ENCODE measurements at places on chromosomes 4 and X.

DNA sequence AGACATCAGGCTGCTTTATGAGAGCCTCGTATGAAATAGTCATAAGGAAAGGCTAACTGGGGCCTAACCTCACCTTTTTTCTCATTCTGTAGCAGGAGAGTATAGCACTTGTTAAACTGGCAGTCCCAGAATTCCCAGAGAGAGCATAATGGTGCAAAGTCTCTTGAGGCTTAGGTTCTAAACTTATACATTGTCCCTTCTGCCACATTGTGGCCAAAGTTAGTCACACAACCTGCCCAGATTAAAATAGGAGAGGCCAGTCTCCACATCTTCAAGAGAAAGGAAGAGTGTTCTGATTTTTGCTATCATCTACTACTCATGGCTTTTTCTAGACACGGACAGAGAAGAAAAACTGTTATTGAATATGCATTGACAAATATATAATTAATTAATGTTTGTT lies 1588.9 kb upstream of the PCDH7 start:
- DNase-seq, result no peak

GRCh38 chr4:128403586-128403985 lies 116.0 kb upstream of the PGRMC2 start:
- no peak for DNase-seq

DNA sequence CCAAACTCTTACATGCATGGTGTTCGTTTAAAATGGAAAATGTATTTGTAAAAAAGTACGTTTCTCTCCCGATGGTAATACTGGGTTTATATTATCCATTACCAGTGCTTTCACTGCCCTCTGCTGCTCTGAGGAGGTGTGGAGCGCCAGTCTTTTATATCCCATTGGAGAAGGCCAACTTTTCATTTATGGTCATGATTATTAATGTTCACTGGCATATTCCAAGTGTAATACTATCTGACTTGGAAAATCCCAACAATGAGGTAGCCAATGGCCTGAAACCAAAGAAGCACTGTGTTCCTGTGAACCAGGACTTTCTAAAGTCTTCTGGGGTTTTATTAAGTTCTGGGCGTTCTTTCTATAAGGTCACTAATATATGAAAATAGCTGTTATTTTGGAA lies 80.7 kb downstream of the SYNPO2 start:
- no peak for DNase-seq

- peak; percentile 58 for DNase-seq
Measured at GRCh38 chr4:22515145-22515887, 550 bp downstream of the ADGRA3 start.

DNA sequence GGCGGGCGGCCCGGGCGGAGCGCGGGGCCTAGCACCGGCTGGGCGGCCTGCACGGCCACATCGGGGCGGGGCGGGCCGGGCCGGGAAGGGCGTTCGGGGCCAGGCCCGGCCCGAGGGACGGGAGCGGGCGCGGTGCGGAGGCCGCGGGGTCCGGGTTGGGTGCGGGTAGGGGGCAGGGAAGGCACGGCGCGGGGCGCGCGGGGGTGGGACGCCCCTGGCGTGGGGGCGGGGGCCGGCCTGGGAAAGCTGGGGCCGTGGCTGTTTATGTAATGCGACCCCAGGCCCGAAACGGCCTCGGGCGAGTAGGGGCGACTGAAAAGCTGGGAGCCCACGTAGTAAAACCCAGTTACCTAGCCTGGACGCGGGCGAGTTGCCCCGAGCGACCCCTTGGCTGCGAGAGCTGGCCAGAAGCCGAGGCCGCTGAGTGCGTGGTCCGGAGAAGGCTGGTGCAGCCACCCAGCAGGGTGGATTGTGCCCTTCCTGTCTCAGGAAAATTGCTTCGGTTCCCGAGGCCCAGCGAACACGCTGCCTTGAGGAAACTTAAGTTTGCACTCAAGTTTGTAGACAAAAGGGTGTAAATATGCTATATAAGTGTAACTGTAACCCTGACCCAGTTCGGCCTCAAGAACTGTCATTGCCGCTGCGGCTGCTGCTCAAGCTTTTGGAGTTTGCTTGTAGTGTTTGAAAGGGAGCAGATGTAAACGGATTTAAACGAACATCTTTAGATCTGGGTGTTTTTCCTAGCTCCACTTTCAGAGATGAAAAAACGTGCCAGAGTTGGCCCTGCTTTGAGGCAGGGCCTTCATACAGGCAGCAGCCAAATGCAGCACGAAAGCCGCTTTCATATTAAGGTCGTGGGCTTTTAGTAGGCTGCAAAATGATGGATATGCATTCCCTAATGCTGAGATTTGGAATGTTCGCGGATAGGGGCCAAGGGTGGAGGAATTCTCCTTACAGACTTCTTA lies 674 bp downstream of the SEC24B start:
- peak; percentile 20 for DNase-seq

DNA sequence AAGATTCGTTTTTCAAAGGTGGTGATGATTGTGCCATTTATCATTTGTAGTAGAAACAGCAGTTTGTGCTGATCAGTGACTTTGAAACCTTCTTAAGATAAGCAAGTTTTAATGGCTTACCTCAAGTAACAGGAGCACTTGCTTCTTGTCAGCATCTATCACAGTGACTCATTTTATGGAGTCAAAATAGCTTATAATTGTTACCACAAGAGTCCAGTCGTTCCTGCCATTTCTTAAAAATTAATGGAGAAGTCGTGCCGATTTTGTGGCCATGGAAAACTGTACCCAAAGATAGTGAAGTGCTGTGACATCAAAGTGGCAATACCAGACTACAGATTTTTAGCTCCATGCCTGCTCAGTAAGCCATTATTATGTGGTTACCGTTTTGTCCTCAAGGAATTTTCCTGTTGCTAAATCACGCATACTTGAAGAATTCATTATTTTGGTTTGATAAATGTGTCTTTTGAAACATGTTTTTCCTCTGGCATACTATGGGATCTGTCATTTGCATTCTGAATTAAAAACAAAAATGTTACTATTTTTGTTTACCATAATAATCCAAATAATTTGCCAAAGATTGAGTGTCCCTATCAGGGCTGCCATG lies 129.9 kb downstream of the CBR4 start:
- no peak for DNase-seq

DNA sequence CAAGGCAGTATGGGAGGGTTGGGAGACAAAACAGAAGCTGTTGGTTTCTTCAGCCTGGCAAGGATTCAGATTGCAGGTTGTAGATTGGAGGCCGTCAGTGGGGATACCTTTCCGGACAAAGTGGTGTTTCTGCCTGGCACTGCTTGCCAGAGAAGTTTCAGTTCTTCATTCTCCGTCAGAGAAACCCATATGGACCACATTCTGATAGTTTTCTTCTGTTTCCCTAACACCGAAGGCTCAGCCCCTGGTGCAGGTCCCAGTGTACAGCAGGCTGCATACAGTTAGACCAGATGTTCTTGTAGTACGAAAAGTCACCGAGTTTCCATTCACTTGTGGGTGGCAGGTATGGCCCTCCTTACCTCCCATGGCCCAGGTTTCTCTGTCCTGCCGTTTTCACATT lies 107.3 kb downstream of the PTTG2 start:
- DNase-seq, result peak; percentile 32

DNA sequence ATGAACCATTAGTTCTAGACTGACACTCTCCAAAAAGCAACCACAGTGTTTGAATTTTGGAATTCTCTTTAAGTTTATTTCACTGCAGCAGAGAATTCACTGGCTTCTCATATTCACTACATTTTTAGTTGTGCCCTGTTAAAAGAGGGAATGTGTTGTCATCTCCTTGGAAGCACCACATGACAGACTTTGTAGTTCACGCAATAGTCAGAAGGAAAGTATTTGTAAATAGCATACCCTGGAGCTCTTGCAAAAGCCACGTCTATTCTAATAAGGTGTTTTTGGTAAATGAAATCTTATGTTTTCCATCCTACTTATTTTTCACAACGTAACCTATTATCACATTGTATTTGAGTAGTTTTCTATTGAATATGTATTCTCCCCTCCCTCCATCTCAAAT lies 25.8 kb downstream of the DOCK11 start:
- DNase-seq, result no peak

Data from GM20000 (cell line).